ENCODE measurements at places on chromosomes 11 and 22.
A peak's percentile ranks its signal among the peaks of the same experiment; 100 is the strongest.

GRCh38 chr11:34988294-34989255, 72.2 kb downstream of the PDHX start:
- DNase-seq, result no peak

GRCh38 chr22:24502034-24502433, 6.9 kb downstream of the UPB1 start:
- no peak for DNase-seq

- no peak for DNase-seq
Observed at GRCh38 chr22:33659448-33659847, 260.8 kb downstream of the LARGE1 start.

- DNase-seq, result peak; percentile 34
Observed at GRCh38 chr11:116224154-116224888, 548.5 kb downstream of the BUD13 start.

GRCh38 chr22:38941488-38941987, 15.9 kb upstream of the APOBEC3A start:
- no peak for DNase-seq

- no peak for DNase-seq
Observed at GRCh38 chr22:29011240-29012100, 50.2 kb downstream of the C22orf31 start.

Measured in germinal center (tissue), 1 donor.